ENCODE measurements at places on chromosomes 6 and 20.

- no peak for DNase-seq
Measured at GRCh38 chr20:33826270-33826897, 15.2 kb downstream of the CHMP4B start.

DNA sequence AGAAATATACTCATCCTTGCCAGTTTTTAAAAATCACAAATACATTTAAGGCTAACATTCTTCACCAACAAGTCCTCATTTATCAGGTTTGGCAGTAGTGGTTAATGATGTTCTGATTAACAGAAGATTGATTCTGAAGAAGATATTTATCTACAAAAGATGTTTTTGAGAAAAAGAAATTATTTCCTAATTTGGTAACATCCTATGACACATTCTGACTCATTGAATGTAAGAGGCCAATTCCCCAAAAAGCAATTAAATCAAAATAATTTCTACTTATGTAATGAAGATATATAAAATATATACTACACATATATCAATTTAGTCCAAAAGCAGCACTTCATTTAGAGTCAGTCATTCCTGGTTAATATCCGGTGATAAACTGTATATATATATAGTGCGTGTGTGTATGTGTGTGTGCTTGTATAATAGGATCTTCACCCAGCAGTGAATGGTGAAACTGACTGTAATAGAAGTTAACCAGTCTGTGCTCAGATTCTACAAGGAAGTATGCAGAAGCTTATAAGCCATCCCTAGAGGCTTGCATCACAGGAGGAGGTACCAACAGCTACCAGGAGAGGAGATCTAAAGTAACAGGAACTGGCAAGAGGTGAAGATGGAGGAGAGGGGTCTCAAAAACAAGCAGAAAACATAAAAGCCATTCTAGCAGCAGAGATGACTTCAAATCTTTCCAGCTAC lies 82.9 kb upstream of the MARCKS start:
- no peak for DNase-seq

- no peak for DNase-seq
Measured at GRCh38 chr6:69880601-69881000, 14.2 kb downstream of the COL19A1 start.

DNA sequence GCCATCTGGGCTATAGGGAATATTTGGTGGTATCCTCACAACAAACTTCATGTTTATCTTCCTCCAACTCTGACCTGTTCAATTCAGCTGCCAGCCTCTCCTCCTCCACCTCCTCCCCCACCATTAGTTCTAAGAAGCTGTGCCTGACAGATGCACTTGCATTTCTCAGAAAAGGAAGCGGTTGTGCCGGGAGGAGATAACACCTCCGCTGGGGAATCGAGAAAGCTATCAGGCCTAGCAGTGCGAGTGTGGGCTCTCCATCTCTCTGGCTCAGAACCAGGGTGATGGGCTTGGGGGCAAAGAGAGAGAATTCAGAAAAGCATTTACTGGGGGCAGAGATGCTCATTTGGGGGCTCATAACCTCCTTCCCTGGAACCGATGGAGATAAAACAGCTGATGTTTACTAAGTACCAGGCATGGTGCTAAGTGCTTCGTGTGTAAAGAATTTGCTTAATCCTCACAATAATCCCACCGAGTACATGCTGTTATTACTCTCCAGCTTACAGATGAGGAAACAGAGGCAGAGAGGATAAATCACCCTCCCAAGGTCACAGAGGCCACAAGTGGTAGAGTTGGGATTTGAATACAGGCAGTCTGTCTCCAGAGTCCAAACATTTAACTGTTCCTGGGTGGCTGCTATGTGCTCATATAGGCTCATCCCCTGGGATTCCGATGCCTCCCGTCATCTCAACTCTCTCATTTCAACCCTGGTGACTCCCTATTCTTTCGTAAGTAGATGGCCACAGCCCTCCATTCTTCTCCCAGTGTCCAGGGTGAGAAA lies 38.3 kb downstream of the COX4I2 start:
- no peak for DNase-seq

Measured in NCI-H2081 (cell line).